Neuronal stem cell (in vitro differentiated cells): ENCODE measurements at places on chromosomes 4 and X.

GRCh38 chr4:189823591-189823990 is 117.1 kb upstream of the FRG1 start:
- DNase-seq = no peak

DNA sequence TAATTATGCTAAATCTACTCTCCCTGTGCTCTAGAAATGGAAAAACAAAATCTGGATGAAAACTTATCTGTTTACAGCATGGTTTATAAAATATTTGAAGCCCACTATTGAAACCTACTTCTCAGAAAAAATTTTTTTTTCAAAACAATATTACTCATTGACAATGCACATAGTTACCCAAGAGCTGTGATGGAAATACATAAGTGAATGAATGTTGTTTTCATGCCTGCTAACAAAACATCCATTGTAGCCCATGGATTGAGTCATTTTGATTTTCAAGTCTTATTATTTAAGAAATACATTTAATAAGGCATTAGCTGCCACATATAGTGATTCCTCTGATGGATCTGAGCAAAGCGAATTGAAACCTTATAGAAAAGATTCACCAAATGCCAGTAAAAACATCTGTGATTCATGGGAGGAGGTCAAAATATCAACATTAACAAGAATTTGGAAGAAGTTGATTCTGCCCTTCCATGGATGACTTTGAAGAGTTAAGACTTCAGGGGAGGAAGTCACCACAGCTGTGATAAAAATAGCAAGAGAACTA is 144.7 kb upstream of the HHIP start:
- no peak for DNase-seq

DNA sequence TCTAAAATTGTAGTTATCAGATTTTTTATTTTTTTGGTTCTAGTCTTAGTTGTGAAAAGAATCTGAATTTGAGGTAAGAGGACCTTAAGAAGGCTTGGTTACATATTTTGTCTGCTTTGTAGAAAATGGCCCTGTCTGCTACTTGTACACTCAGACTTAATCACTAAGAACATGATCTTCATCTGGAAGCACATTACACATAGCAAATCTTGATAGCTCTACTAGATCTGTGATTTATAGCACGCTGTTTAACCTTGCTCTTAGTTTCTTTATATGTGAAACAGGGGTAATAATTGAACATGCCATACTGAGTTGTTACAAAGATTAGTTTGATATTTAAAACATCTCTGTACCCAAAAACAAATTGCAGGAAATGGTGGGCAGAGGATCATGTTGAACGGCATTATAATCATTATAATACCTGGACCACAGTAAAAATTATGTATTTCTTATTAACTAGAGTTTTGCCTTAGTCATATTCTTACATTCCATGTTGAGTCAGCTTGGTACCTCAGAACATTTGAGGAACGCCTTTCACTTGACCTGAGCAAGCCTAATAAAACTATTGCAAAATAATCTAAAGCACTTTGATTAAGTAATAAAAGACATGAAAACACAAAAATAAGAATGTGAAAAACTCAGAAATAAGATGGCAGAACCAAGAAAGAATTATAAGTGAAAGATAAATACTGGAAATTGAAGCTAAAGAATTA is 738.0 kb upstream of the AADAT start:
- DNase-seq = no peak

DNA sequence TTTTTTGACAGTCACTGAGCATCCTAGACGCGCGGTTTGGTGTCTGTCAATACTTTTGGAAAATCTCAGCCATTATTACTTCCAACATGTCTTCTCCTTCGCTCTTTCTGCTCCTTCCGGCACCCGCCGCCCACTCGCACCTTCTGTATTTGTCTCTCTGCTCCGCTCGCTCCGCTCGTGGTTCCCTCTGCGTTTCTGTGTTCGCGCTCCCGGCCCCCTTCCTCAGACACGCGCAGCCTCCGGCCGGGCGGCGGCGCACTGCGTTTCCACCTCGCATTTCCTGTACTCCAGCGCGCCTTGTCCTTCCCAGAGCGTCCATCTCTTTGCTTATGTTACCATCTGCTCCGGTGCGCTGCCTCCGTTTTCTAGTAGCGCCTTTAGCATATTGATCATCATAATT is 21.1 kb downstream of the PDE6B start:
- DNase-seq = no peak

DNA sequence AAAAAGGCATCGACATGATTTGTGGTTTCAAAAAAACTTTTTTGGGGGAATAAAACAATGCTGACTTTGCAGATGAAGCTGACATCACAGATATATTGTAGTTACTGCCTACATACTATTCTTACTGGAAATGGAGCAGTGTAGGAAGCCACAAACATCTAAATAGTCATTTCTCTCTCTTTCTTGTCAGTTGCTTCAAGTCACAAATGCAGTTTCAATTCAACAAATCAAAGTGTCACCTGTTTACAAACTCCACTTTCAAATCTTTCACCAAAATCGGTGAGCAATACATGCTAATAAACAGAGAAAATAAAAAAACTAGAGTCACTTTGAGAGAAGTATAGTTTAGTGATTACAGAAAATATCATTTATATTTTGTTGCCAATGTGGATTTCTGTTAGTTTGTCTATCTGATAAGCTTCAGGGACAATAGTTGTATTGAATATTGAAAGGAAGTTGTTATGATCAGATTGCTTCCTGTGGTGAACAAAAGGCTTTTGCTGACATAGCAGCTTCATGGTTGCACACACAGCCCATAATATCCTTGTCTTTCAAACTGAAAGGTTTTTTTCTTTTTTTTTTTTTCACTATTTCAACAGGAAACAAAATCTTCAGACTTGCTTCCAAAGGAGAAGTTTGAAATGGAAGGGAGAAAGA is 49.7 kb upstream of the PTPN13 start:
- no peak for DNase-seq

DNA sequence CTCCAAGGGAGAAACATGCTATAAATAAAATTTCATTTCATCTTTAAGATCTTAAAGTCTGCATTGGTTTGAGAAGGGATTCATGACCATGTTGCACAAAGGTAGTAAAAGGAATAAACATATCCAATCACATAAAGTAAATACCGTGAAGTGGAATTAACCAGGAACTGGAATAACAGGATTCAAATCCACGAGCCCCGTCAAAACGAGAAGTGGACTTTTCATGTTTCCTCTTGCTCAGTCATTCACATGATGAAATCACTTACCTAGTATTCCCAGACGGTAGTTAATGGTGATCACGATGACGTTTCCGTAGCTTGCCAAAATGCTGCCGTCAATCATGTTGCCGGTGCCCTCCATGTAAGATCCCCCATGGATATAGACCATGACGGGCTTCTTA is 199.7 kb downstream of the NLGN4X start:
- DNase-seq = no peak

GRCh38 chr4:12723849-12724447 is 760.2 kb downstream of the RAB28 start:
- DNase-seq = no peak

DNA sequence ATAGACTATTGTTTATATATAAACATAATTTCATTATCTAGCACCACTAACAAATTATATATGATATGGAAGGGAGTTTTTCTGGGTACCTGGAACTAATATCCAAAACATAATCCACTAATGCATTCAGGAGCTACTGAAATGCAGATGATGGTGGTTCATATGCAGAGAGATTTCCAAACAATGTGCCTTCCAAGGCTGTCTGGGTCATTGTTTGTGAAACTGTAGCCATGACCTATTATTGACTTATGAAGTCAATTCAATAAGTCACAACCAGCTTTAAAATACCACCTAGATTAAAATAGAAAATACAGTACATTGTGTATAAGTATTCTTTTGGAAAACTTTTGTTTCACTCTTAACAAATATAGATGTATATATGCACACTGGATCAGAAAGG is 237.0 kb upstream of the PRPS2 start:
- no peak for DNase-seq

DNA sequence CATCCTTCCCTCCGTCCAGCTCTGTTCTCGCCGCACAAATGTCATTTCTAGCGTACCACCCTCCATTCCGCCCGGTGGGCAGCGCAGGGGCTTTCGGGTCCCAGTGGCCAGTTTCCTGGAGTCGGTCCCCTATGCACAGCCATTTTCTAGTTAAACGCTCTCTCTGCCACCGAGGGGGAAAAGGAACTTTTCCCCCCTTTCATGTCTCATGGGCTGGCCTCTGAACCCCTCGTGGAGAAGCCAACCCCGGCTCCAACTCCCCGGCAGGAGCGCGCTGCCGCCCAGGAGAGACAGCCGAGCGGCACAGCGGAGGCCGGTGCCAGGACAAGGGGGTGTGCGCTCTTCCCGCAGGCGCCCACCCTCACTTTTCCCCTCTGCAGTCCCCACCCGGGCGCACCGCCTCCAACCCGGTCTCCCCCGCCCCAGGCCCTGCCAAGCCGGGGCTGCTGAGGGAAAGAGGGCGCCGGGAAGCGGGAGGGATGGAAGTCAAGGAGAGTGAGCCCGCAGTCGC is 662 bp downstream of the APBB2 start:
- DNase-seq = no peak

GRCh38 chrX:45621376-45622041 is 420.8 kb upstream of the DIPK2B start:
- no peak for DNase-seq

DNA sequence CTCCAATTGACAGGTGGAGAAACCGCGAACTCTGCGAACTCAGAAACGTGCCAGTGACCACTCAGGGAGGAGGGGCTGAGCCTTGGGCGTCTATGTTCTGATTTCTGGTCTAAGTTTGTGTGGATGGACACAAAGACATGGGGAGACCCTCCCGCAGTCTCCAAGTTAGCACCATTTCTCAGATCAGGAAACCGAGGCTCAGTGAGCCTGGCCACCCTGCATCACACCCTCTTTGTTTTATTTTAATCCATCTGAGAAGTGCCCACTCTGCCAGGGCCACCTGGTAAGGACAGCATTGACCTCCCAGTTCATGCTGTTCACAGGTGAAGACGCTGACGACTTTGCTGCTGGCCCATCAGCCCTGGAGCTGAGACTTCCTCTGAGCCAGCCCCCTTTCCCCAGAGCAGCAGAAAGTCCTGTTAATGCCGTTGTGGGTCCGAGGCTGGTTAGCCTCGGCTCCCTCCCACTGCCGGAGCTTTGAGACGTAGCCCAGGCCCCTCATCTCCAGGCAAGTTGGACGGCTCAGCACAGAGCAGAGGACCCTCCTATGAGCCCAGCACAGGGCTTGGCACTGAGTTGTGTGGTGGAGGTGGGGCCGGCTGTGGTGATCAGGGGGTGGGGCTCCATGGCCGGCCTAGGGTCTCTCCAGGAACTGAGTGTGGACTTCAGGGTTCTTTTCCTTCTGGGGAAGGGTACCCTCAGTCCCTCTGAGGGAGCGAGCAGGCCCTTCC is 43.7 kb downstream of the PSAPL1 start:
- no peak for DNase-seq

DNA sequence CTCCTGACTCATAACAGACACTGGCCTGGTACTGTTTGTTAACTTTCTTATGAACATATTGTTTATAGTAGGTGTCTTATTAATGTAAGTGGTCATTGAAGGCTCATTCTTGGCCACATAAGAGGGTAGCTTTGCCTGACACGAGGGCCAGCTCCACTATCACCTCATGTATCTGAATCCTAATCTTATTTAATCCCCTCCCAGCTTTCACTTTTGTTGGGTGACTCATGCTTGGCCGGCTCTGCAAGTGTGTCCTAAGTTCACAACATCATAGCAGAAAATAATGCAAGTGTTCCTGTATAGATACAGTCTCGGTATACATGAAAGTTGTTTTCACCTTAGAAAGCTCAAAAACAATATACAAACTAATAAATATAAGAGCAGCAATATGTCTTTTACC is 283.8 kb downstream of the IQCM start:
- no peak for DNase-seq

DNA sequence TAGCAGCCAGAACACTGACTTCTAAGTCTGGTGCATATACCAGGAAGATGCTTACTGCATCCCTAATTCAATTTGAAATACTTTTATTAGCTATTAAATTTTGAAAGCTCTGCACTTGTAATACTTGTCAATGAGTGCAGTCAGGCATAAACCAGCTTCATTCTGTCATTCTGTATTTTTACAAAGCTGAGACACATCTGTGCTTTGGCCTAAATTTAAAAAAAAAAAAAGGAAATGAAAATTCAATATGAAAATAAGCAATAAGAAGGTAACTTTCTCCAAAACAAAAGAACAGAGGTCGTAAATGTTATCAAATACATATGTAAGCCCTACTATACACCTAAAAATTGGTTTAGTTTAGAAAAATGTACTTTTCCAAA is 7.0 kb downstream of the SMIM14 start:
- DNase-seq = no peak

DNA sequence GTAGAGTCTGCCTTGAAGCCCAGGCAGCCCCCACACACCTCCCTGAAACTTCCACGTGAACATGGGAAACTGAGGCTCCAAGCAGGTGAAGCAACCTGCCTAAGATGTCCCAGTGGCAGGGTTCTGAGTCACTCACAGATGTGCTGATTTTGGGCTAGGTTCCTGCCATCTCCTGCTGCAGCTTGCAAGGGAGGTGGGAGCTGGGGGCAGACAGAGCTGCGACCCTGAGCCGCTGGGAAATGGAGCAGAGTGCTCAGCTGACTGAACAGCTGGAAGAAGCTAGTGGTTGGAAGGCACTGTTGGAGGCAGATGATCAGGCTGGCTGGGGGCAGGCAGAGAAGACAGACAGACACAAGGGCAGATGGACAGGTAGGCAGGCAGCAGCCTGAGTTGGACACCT is 3.6 kb upstream of the FATE1 start:
- DNase-seq = no peak

DNA sequence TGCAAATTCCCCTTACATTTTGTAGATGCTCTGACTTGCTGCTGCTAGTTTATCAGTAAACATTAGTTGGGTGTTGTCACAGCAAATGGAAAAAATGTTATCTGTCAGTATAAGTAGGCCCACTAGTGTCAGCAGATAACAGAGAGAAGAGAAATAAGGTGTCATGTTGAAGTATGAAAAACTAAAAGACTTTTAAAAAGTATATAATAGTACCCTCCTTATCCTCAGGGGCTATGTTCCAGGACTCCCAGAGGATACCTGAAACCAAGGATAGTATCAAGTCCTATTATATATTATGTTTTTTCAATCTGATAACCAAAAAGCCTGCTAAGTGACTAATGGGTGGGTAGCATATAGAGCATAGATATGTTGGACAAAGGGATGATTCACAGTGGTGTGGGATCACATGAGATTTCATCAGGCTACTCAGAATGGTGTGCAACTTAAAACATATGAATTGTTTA is 11.6 kb upstream of the BMP2K start:
- no peak for DNase-seq

- DNase-seq = no peak
Observed at GRCh38 chr4:185702147-185702663, 109.8 kb downstream of the SORBS2 start.

DNA sequence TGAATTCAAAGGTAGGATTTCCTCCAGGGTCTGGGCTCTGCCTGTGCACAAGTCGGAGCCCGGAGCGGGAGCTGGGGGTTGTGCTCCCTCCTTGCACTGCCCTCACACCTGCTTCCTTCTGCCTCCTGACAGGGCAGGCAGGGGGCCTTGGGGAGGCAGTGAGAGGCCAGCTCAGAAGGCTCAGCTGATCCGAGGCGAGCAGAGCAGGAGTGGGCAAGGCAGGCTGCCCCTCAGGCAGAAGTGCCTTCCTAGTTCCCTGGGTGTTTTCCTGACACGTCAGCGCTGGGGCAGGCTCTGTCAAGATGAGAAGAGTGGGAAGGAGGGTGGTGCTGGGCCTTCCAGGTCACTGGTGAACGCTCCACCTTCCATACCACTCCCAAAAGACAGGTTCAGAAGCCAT is 5.5 kb upstream of the IRAK1 start:
- no peak for DNase-seq

- no peak for DNase-seq
Observed at GRCh38 chrX:111322231-111322855, 52.1 kb upstream of the CAPN6 start.
